Right ventricle myocardium superior (tissue), 1 donor: ENCODE measurements at places on chromosomes 7 and 10.

DNA sequence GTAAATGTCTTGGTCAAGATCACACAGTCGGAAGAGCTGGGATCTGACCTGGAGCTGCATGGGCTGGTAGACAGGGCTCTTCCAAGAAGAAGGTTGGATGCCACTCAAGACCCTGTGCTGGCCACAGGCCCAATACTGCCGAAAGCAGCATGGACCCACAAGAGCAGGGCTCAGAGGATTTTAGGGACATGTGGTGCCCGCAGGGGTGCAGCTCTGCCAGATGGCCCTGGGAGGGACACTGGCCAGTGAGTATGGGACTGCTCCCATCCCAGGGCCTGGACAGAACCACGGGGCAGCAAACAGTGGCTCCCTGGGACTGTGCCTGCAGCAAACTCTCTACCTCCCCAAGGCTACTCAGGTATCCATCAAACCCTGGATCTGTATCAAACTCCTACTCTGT, 12.4 kb downstream of the MAT1A start:
- no peak for DNase-seq

DNA sequence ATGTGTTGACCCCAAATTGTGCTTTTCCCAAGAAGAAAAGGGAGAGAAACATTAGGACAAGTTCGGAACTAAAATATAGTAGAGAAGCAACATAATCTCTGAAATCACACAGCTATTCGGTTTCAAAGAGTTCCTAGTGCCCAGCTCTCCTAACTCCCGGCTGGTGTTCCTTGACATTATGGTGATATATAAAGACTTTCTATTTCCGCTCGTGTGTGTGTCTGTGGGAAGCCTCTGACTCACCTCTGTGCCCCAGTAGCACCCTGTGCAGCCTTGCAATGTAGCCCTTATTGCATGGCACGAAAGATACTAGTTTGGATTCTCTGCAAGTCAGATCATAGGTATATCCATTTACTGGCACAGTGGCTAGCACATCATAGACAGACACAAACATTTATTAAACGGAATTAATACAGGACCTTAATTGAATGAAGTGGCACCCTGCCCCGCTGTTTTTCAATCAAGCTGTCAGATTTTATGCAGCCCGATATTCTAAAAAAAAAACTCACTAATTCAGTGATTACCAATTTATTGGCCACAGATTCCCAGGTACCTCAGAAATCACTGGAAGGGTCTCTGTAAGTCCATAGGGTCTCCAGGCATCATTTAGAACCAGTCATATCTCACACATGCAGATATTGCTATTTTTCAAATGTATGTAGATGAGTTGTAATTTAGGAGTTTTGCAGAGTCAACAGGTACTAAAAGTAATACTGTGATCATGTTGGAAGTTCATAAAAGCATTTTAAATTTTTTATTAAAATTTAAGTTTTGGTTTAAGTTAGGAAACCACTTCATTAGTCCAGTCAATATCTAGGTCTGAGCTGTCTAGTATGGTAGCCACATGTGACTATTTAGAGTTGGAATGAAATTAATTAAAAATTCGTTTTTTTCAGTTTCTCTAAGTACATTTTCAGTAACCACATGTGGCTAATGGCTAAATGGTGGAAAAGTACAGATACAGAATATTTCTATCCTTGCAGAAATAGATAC, 43.3 kb downstream of the SFTPD start:
- no peak for DNase-seq

GRCh38 chr7:45026984-45027773, 27.2 kb downstream of the CCM2 start:
- no peak for DNase-seq

GRCh38 chr10:129605266-129605985, 138.4 kb downstream of the MGMT start:
- DNase-seq = no peak

DNA sequence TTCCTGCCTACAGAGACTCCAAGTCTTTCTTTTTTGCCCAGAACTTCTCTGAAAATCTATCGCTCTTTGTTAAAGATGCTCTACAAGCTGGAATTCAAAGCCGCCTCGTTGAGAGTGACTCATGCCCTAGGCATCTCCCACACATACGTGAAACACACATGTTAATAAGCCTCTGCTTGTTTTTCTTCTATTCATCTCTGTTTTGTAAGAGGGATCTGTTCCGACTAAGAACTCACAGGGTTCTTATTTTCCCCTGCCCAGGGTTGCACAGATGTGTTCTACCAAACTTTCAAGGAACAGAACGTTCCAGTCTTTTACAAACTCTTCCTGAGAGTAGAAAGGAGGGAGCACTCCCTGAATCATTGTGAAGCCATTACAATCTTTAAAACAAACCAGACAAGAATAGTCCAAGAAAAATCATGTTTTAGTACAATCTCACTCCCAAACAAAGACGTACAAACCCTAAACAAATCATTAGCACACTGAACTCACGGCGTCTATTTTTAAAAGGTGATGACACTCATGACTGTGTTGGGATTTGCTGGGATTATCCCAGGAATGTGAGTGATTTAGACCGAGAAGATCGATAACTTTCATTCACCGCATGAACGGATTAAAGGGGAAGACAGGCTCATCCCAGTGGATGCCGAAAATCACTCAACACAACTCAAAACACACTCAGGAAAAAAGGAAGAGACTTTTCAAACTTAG, 55.3 kb upstream of the INPP5A start:
- no peak for DNase-seq
